ENCODE measurements at places on chromosomes 7 and 10. TPM values are rescaled to one million over a fixed set of nuclear protein-coding genes. Genes with fewer than 3 reads are reported as not detected.

The H2BK1 gene
- not detected for total RNA-seq

The TMEM139 gene
- not detected for total RNA-seq

The SCART1 gene
- 3.2 TPM for total RNA-seq

The PAX2 gene
- total RNA-seq, result not detected

The TCERG1L gene
- under 0.01 TPM for total RNA-seq

The STX1A gene
- total RNA-seq, result 0.27 TPM

The KAZALD1 gene
- total RNA-seq, result 5.9 TPM

The CCL24 gene
- not detected for total RNA-seq

The SLC18A2 gene
- 13.2 TPM for total RNA-seq

The ST8SIA6 gene
- 38.0 TPM for total RNA-seq

The PDZD8 gene
- total RNA-seq, result 46.9 TPM

The LRRC18 gene
- not detected for total RNA-seq

The COL26A1 gene
- total RNA-seq, result under 0.01 TPM

The NPC1L1 gene
- total RNA-seq, result under 0.01 TPM

The SDK1 gene
- 0.81 TPM for total RNA-seq

The VGF gene
- under 0.01 TPM for total RNA-seq

The SLC16A9 gene
- 0.81 TPM for total RNA-seq

Data from hematopoietic multipotent progenitor cell (in vitro differentiated cells).